ENCODE measurements at places on chromosomes 4 and X. TPM values are rescaled to one million over a fixed set of nuclear protein-coding genes. Genes with fewer than 3 reads are reported as not detected.

The RAB9B gene
- total RNA-seq = 0.84 TPM

The UGT2B10 gene
- total RNA-seq = not detected

- H3K27ac ChIP-seq = no peak overlapping the region
- H3K27me3 ChIP-seq = no peaks in the 10 kb centered on the region
- H3K4me3 ChIP-seq = no peak overlapping the region
- DNase-seq = no peak
Measured at GRCh38 chrX:121569609-121570008, 522.2 kb downstream of the GLUD2 start.

GRCh38 chr4:75557696-75558095 is 1.8 kb downstream of the ODAPH start:
- no peak for DNase-seq
- no peaks in the 10 kb centered on the region for H3K36me3 ChIP-seq
- no peak overlapping the region for H3K27ac ChIP-seq
- H3K4me1 ChIP-seq = no peaks in the 10 kb centered on the region
- no peaks in the 10 kb centered on the region for H3K27me3 ChIP-seq

GRCh38 chr4:83138946-83139345 is 24.4 kb upstream of the PLAC8 start:
- H3K36me3 ChIP-seq = no peaks in the 10 kb centered on the region
- H3K27me3 ChIP-seq = no peaks in the 10 kb centered on the region
- no peak for DNase-seq
- H3K4me3 ChIP-seq = no peak overlapping the region
- no peaks in the 10 kb centered on the region for H3K4me1 ChIP-seq

Measured in endodermal cell (in vitro differentiated cells).